Activated CD4-positive, alpha-beta T cell treated with anti-CD3 and anti-CD28 coated beads for 24 hours (primary cell): ENCODE measurements at places on chromosomes 12 and 14.

GRCh38 chr14:65074449-65075150 is 27.7 kb downstream of the MAX start:
- no peak for DNase-seq

DNA sequence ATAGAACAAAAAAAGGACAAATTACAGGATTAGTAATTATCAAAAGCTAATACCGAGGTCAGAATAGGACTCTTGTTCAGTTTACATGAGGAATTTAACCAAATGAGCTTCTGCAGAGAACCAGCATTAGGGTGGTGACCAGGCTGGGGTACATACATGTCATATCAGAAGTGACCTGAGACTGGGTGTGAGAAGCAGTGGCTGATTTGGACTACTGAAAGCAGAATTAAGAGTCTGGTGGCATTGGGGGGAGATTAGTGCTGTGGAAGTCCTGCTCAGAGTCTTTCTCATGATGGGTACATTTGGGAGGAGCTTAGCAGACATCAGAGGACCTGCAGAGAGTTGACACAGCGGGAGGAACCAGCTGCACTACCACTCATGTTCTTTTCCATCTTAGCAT is 21.7 kb downstream of the TRAF3 start:
- no peak for DNase-seq

DNA sequence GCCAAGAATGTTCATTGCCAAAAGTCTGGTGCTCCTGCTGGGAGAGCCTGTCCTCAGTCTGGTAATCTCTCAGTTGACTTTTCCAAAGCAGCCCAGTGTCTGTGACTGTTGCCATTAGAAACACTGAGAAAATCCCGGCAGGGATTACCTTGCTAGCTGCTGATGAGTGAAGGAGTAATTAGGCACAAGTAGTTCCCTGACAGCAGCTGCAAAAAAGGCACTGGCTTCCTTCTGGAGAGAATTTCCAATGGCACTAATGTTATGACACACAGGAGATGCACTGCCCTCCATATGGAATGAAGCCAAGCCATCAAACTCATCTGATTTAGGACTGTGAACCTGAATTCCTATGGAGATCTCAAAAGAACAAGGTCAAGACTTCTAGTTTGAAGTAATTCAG is 1321.2 kb upstream of the SEL1L start:
- no peak for DNase-seq

DNA sequence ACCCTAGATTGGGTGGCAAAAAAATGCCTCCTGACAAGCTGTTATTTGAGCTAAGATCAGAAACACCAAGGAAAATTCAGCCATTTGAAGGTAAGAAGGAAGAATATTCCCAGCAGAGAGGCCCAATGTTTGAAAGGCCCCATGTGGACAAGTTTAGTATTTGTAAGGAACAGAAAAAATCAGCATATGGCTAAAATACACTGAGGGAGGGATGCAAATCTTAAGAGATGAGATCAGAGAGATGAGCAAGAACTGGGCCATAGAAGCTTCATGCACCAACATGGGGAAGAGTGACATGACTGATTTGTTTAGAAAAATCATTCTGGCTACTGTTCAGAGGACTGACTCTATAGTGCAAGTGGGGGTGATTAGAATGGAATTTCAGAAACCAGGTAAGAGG is 496.8 kb upstream of the SOX5 start:
- DNase-seq, result no peak

DNA sequence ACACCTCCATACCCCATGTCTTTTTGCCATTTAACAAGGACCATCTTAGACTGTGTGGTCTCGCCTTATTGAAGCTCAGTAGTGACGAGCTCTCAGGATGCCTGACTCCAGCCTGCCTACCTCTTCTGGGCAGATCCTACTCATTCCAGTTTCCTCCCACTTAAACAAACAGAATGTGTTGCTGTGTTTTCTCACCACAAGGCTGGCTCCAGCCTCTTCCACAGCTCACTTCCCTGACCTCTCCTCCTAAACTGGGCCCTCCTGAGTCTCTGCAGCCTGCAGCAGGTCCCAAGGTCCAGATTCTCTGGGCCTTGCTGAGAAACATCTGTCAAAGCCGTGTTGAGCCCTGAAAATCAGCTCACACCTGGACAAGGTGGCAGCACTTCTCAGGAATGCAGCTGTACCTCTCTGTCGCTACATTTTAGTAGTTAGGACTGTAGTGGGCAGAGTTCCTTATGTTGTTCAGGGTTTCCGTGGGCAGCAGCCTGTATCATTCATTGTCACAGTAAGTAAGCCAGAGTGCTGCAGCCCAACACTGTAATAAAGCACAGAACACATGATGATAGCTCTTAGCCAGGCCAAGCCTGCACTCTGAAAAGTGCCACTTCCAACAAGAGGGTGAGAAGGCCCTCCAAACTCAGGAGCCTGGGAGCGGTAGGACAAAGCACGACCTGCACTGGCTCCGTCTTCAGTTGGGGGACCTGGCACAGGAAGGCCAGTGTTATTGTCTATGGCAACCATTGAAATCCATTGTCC is 68.5 kb downstream of the NKX2-1 start:
- no peak for DNase-seq

GRCh38 chr12:12482150-12482761 is 80.4 kb downstream of the DUSP16 start:
- no peak for DNase-seq

DNA sequence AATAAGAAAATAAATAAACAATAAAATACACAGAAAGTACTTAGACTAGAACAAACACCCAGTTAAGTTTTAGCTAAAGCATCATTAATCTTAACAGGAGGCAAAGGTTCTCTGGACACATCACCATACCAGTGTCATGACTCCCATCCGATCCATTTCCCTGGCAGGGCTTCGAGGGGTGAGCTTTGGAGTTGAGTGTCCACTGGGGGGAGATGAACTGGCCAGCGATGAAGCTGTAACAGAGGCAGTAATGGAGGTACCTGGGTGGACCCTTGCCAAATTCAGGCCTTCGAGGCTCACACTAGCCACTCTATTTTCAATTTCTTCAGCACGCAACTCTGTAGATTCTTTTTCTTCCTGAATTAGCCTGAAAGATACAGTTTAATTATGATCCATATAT is 269.5 kb downstream of the ACSS3 start:
- no peak for DNase-seq

- DNase-seq, result peak; percentile 19
Measured at GRCh38 chr14:100653409-100653808, 66.2 kb upstream of the BEGAIN start.

DNA sequence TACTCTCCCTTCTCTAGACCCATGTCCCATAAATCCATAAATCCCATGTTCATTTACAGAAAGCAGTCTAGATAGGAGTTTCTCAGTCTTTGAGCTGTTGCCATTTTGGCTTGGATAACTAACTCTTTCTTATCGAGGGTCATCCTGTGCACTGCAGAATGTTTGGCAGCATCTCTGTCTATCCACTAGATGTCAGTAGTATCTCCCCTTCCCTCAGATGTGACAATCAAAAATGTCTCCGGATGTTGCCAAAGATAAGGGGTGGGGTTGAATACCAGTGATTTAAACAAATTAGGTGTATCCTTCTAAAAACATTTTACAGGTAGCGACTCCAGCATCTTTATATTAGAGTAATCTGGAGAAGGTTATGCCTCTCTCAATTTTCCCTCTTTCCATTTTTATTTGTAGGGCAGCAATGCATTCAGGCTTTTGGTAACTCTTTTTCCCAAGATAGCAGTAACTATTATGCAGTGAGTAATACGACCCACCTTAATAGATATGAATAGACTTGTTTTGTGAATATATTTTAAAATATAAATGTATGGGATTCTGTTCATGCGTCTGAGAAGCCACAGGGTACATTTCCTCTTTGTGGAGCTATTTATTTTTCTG is 100.7 kb downstream of the LRRK2 start:
- DNase-seq, result no peak

DNA sequence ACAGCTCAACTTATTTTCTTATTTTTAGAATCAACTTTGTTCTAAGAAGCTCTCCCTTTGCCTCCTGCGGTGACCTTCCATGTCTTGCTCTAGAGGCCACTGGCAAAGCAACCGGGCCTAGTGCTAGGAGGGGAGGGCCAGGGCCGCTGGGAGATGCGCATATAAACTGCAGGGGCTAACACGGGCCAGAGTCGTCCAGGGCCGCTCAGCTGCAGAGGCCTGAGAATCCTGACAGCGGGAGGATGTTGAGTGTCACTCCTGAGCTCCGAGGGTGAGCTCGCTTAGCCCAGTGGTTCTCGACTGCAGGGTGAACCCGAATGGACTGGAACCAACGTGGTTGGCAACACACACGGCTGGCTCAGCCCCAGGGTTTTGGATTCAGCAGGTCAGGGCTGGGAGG is 6.5 kb upstream of the PIWIL1 start:
- no peak for DNase-seq
